ENCODE measurements at places on chromosomes 13 and 19.

DNA sequence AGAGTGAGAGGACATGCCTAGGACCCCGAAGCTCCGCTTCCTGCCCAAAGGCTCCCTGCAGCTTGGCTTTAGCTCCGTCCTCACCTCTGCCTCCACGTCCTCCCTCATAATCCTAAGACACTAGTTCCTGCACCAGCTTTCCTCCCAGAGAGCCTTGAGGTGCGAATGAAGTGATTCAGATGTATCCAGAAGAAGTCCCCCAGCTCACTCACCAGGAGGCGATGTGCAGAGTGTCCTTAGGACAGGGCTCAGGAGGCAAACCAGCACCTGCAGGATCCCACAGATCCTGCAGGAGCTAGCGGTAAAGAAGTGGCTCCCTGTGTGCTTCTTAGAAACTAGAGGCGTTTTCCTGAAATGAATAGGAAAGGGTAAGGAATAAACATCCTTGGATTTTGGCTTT is 109.7 kb downstream of the HSPH1 start:
- DNase-seq, result no peak

DNA sequence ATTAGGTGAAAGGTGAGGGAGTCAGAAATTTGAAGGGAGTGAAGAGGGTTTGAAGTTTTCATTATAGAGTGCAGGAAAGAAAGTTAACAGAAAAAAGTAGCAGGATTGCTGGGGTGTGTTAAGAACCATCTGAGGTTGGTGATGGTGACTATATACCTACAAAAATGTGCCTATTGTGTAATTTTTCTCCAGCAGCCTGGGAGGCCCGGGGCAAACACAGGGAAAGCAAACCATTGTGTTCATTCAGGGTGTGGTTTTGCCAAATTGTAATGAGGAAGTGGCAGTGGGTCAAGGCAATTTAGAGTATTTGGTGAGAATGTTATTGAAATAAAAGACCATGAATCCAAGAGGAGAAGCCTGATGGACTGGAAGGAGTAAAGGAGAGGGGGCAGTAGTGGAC is 8.2 kb upstream of the SUCLA2 start:
- no peak for DNase-seq

GRCh38 chr13:34176633-34177032 is 358.7 kb downstream of the RFC3 start:
- DNase-seq, result no peak

DNA sequence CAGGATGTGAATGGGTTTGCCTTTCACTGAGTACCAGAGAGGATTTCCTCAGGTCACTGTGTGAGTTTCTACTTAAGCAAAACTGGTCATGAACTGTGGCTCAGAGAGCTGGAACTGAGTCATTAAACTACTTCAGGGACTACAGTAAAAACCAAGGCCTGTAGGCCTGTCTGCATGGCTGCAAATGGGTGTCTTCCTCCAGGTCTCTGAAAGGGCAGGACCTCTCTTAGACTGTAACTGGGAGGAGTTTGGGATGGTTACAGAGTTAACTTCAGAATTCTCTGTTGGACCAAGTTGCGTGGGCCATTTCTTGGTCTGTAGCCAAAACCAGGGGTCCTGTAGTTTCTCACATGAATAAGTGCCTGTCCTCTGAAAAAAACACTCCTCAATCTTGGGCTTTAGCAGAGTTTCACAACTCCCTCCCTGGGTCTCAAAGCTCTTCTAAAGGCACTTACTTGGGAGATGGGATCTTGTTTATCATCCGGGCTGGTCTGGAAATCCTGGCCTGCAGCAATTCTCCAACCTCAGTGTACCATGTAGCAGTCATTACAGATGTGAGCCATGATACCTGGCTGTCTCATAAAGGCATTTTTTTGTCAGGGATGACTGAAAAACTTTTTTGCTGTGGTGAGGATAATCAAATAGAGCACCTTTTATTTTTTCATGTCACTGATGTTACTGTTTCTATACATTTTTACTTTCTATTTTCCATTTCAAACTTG is 19.7 kb downstream of the ZNF714 start:
- no peak for DNase-seq

DNA sequence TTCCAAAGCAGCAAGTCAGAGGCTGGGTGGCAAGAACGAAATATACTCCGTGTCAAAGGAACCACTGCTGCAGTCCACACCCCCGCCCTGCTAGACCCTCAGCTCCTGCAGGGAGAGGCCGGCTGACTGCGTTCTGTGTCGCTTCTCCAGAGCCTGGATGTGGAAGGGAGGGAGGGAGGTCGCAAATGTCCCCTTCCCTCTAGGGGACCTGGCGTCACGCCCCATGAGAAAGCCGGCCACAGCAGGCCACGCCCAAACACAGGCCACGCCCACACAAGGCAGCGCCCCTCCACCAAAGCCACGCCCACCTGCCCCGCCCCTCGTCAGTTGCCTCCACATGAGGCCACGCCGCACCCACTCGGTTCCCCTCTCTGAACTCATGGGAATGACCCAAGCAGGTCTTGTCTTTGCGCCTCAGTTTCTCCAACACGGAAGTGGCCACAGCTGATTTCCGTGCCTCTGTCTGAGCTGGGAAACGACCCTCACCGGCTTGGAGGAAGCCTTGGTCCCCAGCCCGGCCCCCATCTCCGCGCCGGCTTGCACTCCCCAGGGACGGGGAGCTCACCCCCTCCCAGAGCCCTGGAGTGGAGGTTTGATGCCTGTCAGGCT is 38.4 kb upstream of the TCF3 start:
- peak; percentile 9 for DNase-seq
